Left kidney (tissue), 8 donors: ENCODE measurements at places on chromosomes 6 and 20. TPM values are rescaled to one million over a fixed set of nuclear protein-coding genes. Genes with fewer than 3 reads are reported as not detected.

Gene SLC17A2
- 0.86 TPM for polyA plus RNA-seq

Gene ANGPT4
- 0.22 TPM for polyA plus RNA-seq

Gene OR2B3
- polyA plus RNA-seq, result not detected

Gene EFCAB8
- polyA plus RNA-seq, result 0.55 TPM

Gene FAM209B
- polyA plus RNA-seq, result 0.55 TPM

Gene ZBTB46
- 16.7 TPM for polyA plus RNA-seq

Gene SAMD3
- 1.1 TPM for polyA plus RNA-seq

Gene BTN1A1
- polyA plus RNA-seq, result 0.22 TPM

Gene GFRAL
- not detected for polyA plus RNA-seq

Gene MDN1
- 57.7 TPM for polyA plus RNA-seq

Gene EGFL8
- 30.3 TPM for polyA plus RNA-seq

- no peak for DNase-seq
Measured at GRCh38 chr6:45676380-45676779, 298.6 kb upstream of the SUPT3H start.

DNA sequence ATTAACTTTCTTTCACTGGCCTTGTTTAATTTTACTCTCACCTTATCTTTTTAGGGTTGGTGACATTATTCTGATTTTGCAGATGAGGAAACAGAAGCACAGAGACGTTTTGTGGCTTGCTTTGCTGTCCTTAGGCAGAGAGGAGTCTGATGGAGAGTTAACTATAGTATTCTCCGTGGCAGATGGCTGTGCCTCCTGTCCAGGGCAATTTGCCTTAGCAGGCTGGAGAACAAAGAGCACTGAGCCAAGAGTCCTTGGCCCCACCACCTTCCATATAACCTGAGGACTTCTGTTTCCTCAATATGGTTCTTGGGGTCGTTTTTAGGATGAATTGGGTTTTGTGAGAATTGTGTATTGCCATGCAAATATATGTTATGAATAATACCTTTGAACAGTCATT lies 71.4 kb upstream of the BACH2 start:
- DNase-seq, result no peak

- DNase-seq, result no peak
Measured at GRCh38 chr6:2503816-2504494, 246.8 kb downstream of the MYLK4 start.

DNA sequence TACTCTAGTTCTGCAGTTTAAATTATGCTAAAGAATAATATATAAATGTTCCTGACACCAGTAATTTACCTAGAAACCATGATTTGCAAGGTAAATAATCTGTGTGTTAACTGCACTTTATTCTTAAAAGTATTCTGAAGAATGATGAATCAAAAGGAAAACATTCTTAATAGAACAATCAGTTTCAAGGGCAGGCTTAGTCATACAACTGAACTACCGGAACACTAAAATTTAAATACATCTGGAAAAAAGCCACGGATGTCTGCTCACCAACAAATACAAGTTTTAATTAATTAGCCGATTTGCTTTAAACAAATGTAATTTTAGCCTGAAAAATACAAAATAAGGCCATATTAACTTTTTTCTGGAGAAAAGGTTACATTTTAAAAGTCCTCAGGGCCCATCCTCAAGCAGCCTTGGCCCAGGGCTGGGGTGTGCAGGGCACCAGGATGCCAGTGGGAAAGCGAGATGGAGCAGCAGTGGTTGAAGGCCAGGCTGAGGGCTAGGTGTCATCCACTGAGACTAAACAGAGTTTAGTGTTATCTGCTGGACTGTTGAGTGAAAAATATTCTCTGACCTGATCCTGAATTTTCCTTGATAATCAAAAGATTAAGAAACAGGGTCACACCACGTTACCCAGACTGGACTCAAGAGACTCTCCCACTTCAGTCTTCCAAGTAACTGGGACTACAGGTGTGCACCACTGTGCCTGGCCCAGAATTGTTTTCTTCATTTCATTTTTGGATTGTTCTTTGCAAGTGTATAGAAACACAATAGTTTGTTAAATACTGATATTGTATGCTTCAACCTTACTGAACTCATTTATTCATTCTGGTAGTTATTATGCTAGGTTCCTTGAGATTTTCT lies 88.2 kb upstream of the DST start:
- DNase-seq, result no peak

- no peak for DNase-seq
Measured at GRCh38 chr6:30192076-30192475, 21.1 kb downstream of the TRIM26 start.

GRCh38 chr6:163711615-163712565 lies 297.4 kb downstream of the QKI start:
- no peak for DNase-seq

GRCh38 chr6:119261944-119262284 lies 87.6 kb downstream of the MAN1A1 start:
- no peak for DNase-seq

DNA sequence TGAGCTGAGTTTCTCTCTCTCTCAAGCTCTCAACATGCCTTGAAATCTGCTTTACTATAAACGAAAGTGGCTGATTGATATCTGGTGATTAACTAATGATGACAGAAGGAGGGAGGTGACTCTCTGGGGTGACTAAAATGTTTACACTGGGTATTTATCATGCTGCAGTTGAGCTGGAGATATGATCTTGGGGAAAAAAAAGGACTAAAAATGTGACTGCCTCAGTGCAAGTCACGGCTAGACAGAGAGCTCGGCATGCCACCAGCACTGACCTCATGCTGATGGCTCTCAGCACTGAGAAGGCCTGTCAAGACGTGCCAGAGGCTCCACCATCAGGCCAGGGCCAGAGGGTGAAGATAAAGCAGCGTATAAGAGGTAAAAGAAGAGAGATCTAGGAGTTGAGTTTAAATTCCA lies 103.1 kb upstream of the SPACA1 start:
- DNase-seq, result no peak

DNA sequence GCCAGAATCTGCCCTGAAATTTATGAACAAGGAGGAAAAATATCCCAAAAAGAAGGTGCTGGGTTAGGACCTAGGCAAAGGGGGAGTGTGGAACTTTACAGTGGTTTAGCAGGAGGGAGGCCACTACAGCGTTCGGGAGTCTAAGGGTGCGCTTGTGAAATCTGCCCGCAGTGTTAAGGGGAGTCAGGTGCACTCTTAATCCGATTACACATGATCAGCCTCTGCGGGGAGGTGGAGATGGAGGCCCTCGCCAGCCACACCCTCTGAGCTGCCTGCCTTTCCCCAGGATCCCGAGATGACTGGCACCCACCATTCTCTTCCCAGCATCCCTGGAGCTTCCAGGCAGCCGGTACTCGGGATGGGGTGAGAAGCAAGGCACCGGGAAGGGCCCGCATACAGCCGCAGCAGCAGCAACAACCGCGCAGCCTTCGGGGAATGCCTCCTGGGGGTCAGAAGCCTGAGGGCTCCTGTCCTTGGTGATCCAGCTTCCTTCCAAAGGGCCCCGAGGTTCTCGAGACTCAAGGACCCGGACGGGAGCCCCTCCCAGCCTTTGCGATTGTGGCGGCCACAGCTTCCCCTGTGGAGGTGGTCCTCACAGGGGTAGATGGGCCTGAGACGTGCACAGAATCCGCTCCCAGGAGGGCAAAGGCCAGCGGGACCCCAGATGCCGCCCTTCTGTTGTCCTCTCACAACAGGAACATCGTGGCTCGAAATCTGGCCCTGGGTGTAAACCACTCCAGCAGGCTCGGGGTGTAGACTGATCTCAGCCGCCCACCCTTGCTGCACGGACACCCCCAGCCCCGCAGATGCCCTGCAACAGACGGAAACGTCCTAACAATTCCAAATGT lies 57.3 kb upstream of the CST7 start:
- DNase-seq, result no peak

DNA sequence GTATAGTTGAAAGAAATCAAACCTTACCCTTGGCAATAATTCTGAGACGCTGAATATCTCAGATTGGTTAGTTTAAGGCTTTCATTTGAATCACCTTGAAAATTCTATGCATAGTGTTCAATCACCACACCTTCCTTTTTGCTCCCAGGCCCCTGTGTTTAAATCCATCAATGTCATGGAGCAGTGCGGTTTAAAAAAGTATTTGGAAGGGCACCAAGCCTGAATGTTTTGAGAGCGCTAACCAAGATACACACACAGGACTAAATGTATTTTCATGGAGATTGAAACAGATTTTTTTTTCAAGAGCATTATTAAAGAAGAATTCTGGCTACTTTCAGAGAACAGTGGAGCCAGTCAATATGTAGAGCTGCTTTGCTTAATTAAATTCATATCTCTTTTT lies 195.7 kb downstream of the CENPW start:
- DNase-seq, result no peak

DNA sequence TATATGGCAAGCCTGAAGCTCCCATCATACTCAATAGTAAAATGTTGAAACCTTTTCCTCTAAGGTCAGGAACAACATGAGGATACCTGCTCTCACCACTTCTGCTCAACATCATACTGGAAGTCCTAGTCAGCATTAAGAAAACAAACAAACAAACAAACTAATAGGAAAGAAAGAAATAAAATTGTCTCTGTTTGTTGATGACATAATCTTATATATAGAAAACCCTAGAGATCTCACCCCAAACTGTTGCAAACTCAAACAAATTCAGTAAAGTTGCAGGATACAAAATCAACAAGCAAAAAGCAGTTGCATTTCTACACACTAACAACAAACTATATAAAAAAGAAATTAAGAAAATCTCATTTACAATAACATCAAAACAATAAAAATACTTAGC lies 20.5 kb downstream of the TTLL2 start:
- no peak for DNase-seq

DNA sequence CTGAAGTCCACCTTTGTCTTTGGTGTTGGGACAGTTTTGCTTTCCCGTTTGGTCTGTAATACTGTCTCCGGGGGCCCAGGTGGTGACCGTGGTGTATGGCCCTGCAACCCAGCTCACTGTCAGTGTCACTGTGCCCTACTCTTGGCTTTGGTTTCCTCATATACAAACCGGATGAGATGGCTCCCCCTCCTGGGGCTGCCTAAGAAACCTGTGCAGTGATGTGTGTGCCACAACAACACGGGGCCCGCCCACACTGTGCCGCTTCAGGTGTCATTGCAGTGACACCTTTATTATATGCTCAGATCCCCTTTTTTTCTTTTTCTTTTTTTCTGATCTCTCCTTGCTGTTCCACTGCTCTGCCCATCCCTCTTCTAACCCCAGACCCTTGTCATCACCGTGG lies 73.9 kb downstream of the RAMACL start:
- DNase-seq, result no peak

DNA sequence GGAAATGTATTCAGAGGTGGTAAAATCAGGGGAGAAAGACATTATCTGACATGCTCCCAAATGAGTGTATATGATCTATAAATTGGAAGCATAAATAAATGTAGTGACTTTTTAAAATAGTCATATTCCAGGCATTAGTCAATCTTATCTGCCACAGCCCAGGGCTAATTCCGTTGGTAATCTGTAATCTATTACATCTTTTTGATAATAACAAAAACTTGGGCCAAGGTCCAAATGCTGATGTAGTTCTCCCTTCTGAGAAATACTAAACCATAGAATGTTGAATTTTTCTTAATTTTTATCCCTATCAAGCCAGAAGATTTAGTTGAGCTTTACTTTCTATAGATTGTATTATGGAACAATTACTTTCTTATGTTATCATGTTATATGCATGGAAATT lies 1279.8 kb downstream of the EPHA7 start:
- no peak for DNase-seq

DNA sequence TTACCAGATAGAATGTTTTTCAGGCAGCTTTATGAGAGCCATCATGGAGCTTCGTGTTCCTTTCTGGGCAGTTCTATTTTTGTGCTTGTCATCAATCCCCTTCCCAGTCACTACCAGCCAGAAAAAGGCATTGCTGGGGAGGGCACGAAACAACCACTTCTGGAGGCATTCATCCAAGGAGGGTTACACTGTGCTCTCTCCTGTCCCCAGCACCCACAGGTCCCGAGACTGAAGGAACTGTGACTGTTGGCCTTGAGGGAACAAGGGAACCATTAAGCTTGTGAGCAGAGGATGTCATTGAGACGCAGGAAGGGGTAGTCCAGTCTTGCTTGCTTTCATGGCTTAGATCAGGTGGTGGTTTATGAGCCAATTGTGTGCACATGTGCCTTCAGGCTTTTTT lies 20.1 kb upstream of the ENPP5 start:
- DNase-seq, result no peak

DNA sequence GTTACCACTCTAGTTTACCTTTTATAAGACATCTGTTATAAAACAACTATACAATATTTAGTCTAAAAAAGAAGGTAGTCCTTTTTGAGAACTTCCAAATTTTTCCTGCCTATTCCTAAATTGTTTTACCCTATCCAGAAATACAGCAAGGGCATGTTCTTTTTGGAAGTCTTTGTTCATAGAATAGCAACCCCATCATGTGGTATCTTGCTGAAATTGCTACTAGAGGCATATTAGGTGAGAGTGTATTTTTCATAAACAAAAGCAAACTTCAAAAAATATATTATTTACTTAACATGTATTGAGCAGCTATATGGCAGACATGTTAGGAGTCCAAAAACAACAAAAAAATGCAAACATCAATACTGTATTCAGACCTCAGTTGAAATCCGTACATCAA lies 371.8 kb upstream of the NRSN1 start:
- DNase-seq, result no peak

- no peak for DNase-seq
Measured at GRCh38 chr6:139648430-139649000, 274.1 kb upstream of the CITED2 start.

- no peak for DNase-seq
Measured at GRCh38 chr20:48770700-48771442, 56.9 kb downstream of the PREX1 start.

GRCh38 chr6:167113047-167113754 lies 9.7 kb upstream of the CCR6 start:
- no peak for DNase-seq

- DNase-seq, result no peak
Measured at GRCh38 chr20:51315390-51315789, 227.1 kb downstream of the NFATC2 start.

DNA sequence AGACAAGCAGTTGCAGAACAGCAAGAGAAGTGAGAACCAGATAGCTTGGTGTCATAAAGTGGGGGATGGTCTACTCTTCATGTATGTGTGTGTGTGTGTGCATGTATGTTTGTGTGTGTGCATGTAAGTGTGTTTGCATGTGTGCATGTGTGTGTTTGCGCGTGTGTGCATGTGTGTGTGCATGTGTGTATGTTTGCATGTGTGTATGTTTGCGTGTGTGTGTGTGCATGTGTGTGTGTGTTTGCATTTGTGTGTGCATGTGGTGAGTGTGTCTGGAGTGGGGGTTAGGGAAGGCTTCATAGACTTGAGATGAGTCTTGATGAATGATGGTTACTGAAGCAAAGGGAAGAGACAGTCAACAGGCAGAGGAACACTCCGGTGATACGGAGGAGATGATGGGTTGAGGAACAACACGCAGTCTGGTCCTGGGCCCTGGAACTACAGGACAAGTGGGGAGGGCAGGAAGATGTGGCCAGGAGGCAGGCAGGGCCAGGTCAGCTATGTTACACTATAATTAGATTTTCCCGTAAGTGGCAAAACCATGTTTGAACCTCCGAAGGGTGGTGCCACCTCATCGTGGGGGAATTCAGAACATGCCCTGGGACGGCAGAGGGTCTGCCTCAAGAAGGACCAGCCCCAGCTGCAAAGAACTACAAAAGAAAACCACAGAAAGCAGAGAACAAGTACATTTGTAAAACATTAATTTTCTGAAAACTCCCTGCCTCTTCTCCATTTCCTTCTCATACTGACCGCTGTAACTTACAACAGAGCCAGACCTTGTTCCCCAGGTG lies 38.7 kb upstream of the PDE10A start:
- DNase-seq, result no peak
